ENCODE measurements at places on chromosomes 7 and 10. TPM values are rescaled to one million over a fixed set of nuclear protein-coding genes. Genes with fewer than 3 reads are reported as not detected.

Gene AMPH
- total RNA-seq: 12.1 TPM

GRCh38 chr7:44484482-44485313, 5.8 kb downstream of the NUDCD3 start:
- no peak for DNase-seq

- no peak for DNase-seq
Measured at GRCh38 chr10:18293536-18294510, 153.6 kb downstream of the CACNB2 start.

- no peak for DNase-seq
Measured at GRCh38 chr7:101666741-101667140, 37.6 kb upstream of the MYL10 start.

- DNase-seq: no peak
Measured at GRCh38 chr10:32189400-32190084, 133.3 kb upstream of the KIF5B start.

Measured in H1 (cell line).